CD4-positive, alpha-beta T cell treated with Interleukin-17A for 1 hour (primary cell): ENCODE measurements at places on chromosomes 12 and 14.
A peak's percentile ranks its signal among the peaks of the same experiment; 100 is the strongest.

DNA sequence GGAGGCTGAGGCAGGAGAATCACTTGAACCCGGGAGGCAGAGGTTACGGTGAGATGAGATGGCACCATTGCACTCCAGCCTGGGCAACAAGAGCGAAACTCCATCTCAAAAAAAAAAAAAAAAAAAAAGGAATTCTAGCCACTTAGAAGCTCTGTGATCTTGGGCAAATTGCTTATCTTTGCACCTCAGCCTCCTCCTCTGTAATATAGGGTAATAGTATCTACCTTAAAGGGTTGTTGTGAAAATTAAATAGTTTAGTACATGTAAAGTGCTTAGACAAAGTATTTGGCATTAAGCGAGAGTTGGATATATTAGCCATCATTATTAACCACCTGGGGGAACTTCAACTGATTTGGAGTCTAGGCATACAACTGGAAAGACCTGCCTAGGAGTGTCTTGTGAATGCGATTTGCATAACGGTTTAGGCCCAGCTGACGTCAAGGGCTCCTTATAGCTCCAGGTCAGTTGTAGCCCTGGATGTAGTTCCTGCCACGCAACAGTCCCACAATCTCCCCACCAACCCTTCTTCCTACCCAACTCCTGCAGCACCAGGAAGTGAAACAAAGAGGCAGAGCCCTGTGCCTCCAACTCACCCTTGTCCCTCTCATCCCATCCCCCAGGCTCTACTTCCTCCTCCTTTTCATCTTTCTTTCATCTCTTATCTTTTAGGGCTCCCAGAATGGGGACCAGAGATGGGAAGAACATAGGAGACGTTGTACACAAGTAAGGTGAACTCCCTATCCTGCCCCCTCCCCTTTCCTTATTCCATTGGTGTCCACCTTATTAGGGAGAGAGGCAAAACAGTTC, 2.1 kb upstream of the IL23A start:
- peak; percentile 11 for DNase-seq

- peak; percentile 41 for DNase-seq
These were observed 66.2 kb upstream of the BEGAIN start for GRCh38 chr14:100653409-100653808.

GRCh38 chr14:68217791-68218340, 398.3 kb downstream of the RAD51B start:
- no peak for DNase-seq

DNA sequence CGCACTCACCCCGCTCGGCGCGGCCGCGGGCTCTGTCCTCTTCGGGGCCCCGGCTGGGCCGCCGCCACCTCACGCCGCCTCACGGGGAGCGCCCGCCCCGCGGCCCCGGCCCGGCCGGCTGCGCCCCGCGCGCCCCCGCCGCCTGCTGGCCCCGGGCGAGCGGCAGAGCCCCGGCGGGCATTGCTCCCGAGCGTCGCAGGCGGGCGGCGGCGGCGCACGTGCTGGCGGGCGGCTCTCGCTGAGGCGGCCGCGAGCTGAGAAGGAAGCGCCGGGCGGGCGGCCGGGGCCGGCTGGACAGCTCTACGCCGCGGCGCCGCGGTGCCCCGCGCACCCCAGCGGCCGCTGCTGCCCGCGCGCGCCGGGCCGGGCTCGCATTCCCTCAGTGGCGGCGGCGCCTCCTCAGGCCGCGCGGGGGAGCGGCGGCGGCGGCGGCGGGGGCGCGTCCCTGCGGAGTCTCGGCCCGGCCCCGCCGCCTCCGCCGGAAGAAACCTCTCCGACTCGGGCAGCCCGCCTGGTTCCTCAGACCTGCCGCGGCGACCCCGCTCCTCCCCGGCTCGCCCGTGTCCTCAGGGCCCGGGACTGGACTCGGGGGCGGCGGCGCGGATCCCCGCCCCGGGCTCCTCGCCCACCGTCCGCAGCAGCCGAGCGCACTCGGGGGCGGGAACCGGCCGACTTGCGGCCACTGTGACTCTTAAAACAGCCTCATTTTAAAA, at the start of gene PITPNM2:
Gene PITPNM2, minus strand, starts transcription at position 347 of the 713 bp plus-strand sequence. CDS start 116,500 bp downstream, outside the sequence.
- peak; percentile 53 for DNase-seq

GRCh38 chr12:125113263-125113662, 48.0 kb downstream of the AACS start:
- no peak for DNase-seq

GRCh38 chr12:4156317-4156716, 117.2 kb upstream of the CCND2 start:
- no peak for DNase-seq

DNA sequence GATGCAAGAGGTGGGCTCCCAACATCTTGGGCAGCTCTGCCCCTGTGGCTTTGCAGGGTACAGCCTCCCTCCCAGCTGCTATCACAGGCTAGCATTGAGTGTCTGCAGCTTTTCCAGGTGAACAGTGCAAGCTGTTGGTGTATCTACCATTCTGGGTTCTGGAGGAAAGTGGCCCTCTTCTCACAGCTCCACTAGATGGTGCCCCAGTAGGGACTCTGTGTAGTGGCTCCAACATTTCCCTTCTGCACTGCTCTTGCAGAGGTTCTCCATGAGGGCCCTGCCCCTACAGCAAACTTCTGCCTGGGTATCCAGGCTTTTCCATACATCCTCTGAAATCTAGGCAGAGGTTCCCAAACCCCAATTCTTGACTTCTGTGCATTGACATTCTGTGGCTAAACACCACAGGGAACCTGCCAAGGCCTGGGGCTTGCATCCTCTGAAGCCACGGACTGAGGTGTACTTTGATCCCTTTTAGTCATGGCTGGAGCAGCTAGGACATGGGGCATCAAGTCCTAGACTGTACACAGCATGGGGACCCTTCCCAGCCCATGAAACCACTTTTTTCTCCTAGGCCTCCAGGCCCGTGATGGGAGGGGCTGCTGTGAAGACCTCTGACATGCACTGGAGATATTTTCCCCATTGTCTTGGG, 24.0 kb upstream of the SLC38A1 start:
- DNase-seq = no peak

DNA sequence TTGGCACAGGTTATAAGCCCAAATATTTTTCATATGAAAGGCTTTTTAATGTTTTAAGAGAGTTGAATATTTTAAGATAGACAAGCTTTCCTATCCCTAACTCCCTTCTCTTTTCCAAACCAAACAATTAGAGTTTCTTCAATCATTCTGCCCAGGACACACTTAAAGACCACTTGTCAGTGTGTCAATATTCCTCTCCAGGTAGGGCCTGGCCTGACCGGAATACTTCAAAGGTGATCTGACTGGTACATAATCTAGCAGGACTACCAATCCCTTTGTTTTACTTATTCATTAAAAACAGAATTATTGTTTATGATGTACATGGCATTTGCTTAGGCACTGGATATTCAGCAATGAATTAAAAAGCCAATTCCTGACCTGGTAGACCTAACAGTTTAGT, 24.2 kb upstream of the SNRPF start:
- DNase-seq = no peak

DNA sequence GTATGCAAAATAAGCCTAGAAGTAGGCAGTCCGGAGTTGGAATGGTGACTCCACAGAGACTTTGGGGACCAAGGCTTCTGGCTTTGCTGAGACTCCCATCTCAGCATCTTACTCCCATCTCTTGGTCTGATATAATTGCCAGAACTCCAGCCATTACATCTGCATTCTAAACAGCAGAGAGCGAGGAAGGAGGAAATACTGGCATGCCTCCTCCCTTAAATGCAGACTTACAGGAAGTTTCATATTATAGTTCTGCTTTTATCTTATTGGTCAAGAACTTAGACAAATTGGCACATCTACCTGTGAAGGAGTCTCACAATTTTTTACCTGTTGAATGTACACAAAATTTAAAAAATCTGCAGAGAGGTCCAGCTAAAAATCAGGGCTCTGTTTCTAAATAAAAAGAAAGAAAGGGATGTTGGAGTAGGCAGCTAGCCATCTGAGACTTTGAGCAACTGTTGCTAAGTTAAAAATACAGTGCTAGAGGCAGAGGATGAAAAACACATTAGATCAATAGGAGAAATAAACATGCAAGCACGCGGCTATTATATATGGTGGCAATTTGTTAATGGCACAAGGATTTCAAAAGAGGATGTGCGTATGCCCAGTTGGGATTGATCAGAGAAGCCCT, 209.9 kb upstream of the HMGA2 start:
- no peak for DNase-seq

DNA sequence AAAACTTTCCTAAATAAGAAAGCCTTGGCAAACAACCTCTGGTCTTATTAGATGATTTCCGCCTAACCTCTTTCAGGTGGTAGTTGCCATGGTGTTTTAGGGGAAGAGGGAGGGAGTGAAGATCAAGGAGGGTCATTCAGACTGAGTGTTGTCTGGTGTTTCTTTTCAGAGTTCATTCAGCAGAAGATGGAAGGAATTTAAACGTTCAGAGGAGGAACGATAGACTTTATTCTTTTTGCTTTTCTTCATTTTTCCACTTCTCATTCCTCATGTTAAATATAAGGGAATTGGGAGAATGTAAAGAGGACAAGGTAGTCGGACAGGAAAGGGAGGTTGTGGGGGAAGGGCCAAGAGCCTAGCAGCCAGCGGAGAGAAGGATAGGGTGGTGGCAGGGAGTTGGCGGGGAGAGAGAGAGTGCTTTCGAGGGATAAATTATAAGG, 17.4 kb upstream of the SALL2 start:
- no peak for DNase-seq

GRCh38 chr14:59240356-59240755, 51.9 kb downstream of the DAAM1 start:
- DNase-seq = no peak

- no peak for DNase-seq
These were observed 52.7 kb downstream of the FOXN3 start for GRCh38 chr14:89364316-89364715.

DNA sequence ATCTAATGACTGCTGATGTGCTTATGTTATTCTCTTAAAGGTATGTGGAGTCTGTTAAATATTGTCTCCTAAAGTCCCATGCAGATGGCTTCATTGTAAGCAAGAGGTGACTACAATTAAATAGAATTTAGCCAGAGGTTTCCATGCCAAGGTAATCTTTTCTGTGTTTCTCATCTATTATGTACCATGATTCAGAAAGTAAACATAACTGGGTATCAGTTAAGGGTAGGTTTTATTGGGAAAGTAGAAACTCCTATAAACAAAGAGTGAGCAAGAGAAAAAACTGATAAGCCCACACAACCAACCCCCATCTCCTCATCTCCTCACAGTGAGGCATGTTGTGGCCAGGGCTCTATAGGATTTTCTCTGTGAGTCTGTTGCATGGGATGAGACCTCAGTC, 611.7 kb downstream of the SNAPC1 start:
- DNase-seq = no peak

DNA sequence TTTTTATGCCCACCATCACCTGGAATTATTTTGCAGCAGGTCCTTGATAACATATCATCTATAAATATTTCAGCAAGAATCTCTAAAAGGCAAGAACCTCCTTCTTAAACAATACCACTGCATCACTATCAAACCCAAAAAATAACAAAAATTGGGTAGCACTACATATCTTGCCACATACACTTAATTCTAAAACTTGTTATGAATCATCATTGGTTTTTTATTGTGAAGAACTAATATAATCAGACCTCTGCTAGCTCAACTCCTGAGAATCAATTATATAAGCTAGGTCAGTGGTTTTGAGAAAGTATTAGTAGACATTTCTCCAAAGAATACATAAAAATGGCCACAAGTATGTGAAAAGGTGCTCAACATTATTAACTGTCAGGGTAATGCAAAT, 23.8 kb downstream of the SLC38A1 start:
- DNase-seq = no peak

GRCh38 chr14:48925184-48925583, 661.0 kb downstream of the RPS29 start:
- DNase-seq = no peak

- DNase-seq = peak; percentile 63
These were observed 28.4 kb upstream of the MON2 start for GRCh38 chr12:62438098-62438692.
